Stimulated activated CD4-positive, alpha-beta T cell treated with anti-CD3 and anti-CD28 coated beads, Interleukin-4, amount 100 ng/mL, for 1 hour (primary cell): ENCODE measurements at places on chromosomes 1 and 21.

GRCh38 chr1:36846357-36846756 is 188.0 kb downstream of the GRIK3 start:
- no peak for DNase-seq

GRCh38 chr1:53657891-53658396 is 81.0 kb downstream of the GLIS1 start:
- no peak for DNase-seq

DNA sequence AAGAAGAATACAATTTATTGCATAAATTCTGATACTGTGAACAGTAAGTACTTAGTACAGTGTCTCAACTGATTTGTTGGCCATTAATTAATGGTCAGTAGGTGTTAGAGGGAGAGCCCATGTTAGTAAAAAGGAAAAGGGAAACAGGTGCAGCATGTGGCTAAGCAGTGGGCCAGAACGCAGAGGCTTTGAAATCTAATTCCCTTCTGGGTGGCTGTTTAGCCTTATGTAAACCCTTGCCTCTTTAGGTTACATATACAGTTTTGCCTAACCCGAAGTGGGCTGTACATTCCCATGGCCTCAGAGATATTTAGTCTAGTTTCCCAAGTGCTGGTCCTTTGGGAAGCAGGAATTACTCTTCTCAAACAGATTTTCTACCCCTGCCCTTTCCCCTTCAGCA is 43.5 kb upstream of the BCL9 start:
- DNase-seq = no peak

DNA sequence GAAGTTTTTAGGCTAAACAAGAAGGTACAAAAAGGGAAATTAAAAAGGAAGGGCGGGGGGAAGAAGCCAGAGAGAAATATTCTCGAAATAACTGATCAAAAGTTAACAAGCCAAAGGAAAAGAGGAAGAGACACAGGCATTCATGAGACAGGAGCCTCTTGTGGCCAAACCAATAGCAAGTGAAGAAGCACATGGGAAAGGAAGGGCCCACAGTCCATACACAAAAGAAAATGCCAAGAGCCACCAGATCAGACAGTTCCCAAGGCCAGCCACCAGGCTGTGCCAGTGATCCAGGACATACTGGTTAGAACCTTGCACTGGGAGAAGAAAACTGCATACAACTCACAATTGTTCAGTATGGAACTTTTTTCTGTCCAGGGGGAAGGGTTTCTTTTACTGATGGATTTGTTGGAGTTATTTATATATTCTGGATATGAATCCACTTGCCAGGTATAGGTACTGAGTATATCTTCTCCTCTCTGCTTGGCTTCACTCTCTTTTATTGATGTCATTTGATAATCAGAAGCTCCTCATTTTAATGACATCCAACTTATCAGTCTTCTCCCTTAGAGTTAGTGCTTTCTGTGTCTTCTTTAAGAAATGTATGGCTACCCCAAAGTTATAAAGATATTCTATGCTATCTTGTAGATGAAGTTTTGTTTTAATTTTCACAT is 76.8 kb downstream of the CD46 start:
- DNase-seq = peak; percentile 64

GRCh38 chr1:150141452-150141851 is 8.3 kb upstream of the PLEKHO1 start:
- DNase-seq = no peak

GRCh38 chr1:92973203-92973897 is 12.1 kb upstream of the DIPK1A start:
- DNase-seq = no peak

GRCh38 chr1:164682570-164682969 is 123.6 kb downstream of the PBX1 start:
- no peak for DNase-seq

DNA sequence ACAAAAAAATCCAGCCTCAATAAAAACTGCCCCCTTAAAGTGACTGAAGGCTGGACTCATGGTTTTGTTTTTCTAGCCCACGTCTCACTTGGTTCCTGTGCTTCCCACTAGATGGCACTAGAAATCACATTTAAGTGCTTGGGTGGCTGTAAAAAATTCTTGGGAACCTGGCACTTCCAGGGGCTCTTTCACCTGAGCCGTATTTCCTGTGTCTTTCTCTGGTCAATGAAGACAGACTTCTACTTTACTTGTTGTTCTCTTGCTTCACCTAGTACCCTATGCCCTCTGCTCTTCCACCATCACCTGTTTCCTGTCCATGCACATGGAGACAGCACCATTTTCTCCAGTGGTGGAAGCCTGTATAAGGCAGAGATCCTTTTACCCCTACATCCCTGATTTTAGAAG is 20.0 kb downstream of the METTL13 start:
- DNase-seq = no peak

GRCh38 chr1:228866468-228866867 is 131.2 kb downstream of the RHOU start:
- DNase-seq = no peak

- DNase-seq = no peak
Observed at GRCh38 chr1:48789903-48790302, 13.2 kb upstream of the BEND5 start.

DNA sequence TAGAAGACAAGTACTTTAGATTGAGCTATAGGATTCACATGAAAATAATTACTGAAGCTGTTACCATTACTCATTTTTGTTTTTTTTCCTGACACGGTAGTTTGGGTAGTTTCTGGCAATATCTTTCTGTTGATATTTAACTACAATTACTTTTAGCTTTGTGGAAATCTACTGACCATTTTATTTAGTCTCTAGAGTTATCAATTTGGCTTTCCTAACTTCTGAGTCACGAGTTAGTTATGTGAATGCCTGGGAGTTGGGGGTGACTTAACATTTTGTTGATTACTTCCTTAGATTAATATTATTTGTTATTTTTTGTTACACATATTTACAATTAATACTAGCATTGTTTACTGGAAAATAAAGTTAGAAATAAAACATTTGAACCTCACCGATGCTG is 160.6 kb downstream of the HMCN1 start:
- no peak for DNase-seq

GRCh38 chr1:34711485-34711884 is 43.4 kb upstream of the GJB5 start:
- no peak for DNase-seq

DNA sequence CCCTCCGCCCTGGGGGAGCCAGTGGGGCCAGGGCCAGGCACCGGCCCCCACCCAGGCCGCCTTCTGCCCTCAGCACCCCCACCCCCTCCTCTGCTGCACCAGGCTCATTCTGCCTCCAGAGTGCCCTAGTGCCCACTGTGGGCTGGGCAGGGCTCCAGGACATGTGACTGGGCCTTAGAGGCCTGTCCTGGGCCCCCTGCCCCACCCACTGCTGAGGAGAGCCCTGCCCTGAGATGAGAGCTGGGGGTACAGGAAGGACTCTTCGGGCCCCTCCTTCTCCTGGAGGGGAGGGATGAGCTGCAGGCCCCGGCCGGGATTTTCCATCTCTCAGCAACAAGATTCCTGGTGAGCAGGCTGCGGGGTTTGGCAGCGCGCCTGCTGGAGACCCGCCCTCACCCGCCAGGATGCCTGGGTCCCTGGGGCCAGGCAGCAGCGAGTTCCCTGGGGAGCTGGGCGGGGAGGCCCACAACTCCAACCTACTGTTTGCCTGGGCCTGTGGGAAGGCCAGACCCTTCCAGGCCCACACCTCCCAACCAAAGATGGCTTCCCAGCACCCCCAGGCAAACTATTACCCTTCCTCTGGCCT is 14.0 kb downstream of the AHDC1 start:
- no peak for DNase-seq

DNA sequence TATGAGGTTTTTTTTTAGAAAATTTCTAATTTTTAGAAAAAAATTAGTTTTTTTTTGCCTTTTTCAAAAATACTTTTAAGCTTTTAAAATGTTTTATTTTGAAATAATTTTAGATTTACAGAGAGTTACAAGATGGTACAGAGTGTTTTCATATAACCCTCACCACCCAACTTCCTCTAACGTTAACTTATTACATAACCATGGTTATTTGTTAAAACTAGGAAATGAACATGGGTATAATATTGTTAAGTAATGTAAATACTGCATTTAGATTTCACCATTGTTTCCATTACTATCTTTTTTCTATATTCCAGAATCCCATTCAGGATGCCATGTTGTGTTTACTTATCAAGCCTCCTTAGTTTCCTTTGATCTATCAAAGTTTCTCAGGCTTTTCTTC is 45.2 kb upstream of the ST6GALNAC3 start:
- DNase-seq = no peak

DNA sequence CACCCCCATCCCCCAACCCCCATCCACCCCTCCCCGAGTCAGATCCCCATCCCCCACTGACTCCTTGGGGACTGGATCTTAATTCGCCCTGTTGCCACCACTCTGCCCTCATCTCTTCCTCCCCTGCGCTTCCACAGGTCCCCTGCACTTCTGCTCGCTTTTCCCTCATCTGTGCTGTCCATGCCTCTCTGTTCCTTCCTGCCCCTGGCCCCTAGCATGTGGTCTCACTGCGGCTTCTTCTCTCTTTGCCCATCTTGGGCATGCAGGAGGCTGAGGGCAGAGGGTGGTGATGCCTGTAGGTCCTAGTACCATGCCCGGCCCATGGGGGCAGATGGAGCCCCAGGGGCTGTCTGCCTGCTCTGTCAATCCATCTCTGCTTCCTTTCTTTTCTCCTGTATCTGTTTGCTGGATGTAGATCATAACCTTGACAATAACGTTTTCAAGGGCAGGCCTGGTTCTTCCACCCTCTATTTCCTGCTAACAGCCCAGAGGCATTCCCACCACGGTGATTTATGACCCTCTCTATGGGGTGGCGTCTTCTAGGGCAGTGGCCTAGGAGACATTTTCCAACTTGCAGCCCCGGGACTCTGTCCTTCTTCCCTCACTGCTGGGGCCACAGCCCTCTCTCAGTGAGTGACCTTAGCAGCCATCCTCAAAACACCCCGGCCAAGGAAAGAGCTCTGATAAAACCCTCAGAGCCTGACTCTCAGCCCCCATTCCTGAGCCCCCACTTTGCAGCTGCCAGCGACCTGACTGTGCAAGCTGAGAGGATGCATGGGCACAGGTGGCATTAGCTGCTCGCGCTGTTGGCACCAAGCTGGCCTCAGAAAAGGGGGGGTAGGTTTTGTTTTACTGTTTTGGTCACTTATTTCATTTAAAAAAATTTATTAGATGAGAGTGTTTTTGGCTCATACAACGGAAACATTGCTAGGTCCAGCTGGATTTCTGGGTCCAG is 33.9 kb downstream of the TMEM51 start:
- no peak for DNase-seq

- no peak for DNase-seq
Observed at GRCh38 chr21:33608559-33608958, 20.1 kb upstream of the DONSON start.

DNA sequence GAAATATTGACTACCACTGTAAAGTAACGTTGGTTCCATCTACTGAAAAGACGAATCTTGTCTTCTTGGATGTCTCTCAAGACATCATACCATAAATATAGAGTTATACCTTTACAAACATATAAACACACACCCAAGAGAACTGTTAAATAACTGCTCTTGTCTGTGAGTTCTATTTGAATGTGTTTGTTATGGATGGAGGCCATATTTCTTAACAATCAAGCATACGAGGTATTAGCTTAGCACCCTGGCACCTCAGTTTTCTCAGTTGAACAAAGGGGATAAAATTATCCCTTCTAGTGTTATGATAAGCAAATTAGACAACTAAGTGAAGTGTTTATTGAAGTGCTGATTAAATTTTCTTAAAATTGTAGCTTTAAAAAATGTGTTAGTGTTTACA is 336.6 kb upstream of the ZRANB2 start:
- DNase-seq = no peak
